T-cell (primary cell): ENCODE measurements at places on chromosomes 1 and 21.

DNA sequence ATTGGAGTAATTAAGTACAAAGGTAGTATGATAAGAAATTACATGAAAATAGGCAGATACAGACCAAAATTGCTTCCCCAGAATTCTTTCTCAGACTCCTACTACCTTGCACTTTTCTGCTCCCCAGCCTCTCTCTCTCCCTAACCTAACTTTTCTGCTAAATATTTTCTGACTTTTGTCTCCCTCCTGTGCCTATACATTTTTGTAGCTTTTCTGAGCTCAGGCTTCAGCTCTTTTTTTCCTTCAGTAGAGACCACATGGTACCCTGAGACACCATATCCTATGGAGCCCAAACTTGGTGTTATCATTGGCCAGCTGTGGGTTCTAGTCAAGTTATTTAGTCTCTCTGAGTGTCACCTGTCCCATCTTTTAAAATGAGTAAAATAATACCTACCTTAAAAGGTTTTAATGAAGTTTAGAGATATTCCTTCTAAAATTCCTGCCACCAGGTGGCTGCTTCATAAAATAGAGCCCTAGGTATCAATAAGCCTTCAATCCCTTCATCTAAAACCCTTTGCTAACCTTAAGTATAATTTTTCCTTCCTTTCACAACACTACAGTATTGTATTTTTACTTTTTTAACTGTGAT, 237.6 kb upstream of the DUSP10 start:
- H3K4me3 ChIP-seq = no peak overlapping the region
- H3K36me3 ChIP-seq = no peaks in the 10 kb centered on the region
- no peaks in the 10 kb centered on the region for H3K27me3 ChIP-seq
- H3K27ac ChIP-seq = no peak overlapping the region
- DNase-seq = no peak
- H3K4me1 ChIP-seq = no peaks in the 10 kb centered on the region

DNA sequence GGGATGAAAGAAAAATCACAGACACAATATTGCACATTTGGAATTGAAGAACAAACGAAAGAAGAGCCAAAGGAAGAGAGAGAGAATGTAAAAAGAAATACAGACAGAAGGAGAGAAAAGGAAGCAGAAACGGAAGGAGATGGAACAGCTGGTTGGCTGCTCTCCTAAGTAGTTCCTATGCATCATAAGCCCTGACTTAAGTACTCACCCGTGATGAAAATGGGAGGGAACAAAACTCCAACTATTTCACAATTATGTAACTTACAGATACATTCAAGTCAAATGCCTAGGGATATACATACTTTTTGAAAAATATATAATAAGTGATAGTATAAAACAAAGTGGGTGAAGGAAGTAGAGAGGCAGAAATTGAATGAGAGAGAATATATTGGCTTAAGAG, 88.5 kb downstream of the TTLL7 start:
- no peak overlapping the region for H3K4me3 ChIP-seq
- H3K4me1 ChIP-seq = no peaks in the 10 kb centered on the region
- no peak for DNase-seq
- no peaks in the 10 kb centered on the region for H3K27me3 ChIP-seq
- H3K36me3 ChIP-seq = no peaks in the 10 kb centered on the region

GRCh38 chr21:32173121-32173724, 105.6 kb downstream of the MIS18A start:
- no peak overlapping the region for H3K4me3 ChIP-seq
- H3K27me3 ChIP-seq = no peaks in the 10 kb centered on the region
- H3K27ac ChIP-seq = no peak overlapping the region
- DNase-seq = no peak

GRCh38 chr1:116329524-116330341, 43.3 kb upstream of the ATP1A1 start:
- H3K27ac ChIP-seq = no peak overlapping the region
- H3K27me3 ChIP-seq = no peaks in the 10 kb centered on the region
- no peak for DNase-seq
- peaks cover 43% of the 10 kb centered on the region for H3K4me1 ChIP-seq

- no peak for DNase-seq
- H3K4me1 ChIP-seq = no peaks in the 10 kb centered on the region
- H3K27me3 ChIP-seq = no peaks in the 10 kb centered on the region
- no peaks in the 10 kb centered on the region for H3K36me3 ChIP-seq
- H3K27ac ChIP-seq = no peak overlapping the region
These were observed 297.9 kb downstream of the PCP4 start for GRCh38 chr21:40164905-40165772.

GRCh38 chr1:29785137-29785527, 548.8 kb downstream of the PTPRU start:
- no peaks in the 10 kb centered on the region for H3K27me3 ChIP-seq
- no peak overlapping the region for H3K4me3 ChIP-seq
- no peaks in the 10 kb centered on the region for H3K4me1 ChIP-seq
- H3K27ac ChIP-seq = no peak overlapping the region
- no peaks in the 10 kb centered on the region for H3K36me3 ChIP-seq
- no peak for DNase-seq

GRCh38 chr1:60244906-60245305, 171.3 kb upstream of the C1orf87 start:
- no peak overlapping the region for H3K27ac ChIP-seq
- no peaks in the 10 kb centered on the region for H3K36me3 ChIP-seq
- H3K4me3 ChIP-seq = no peak overlapping the region
- H3K4me1 ChIP-seq = no peaks in the 10 kb centered on the region
- H3K27me3 ChIP-seq = no peaks in the 10 kb centered on the region

DNA sequence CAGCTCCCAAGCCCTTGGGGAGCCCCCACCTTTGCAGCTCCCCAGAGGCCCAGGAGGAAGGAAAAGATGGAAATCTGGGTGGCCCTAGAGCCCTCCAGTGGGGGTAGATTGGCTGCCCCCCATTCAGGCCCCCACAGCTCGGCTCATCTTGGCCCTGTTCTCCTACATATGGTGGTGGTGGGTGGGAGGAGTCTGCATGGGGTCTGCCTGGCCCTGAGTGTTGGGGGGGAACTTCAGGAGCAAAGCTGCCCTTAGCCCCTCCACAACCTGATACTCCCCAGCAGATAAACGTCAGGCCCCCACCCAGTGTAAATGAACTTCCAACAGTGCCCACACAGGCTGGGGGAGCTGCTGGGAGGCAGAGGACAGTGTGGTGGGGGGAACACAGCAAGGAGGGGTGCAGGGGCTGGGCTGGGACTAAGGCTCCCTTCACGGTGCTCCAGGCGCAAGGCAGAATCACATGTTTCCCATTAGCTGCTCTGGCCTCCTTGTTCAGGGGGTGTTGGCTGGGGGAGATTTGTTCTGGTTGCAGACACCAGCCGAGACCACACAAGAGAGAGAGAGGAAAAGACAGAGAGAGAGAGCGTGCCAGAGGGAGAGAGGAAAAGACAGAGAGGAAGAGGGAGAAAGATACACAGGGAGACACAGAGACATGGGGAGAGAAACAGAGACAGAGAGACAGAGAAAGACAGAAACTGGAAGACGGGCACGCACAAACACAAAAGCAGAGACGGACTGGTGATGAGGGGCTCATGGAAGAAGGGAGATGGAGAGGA, 42.6 kb downstream of the AHDC1 start:
- peaks cover 6% of the 10 kb centered on the region for H3K36me3 ChIP-seq
- H3K4me1 ChIP-seq = peaks cover 6% of the 10 kb centered on the region
- no peak for DNase-seq
- no peaks in the 10 kb centered on the region for H3K27me3 ChIP-seq
- no peak overlapping the region for H3K4me3 ChIP-seq

GRCh38 chr1:27045973-27046558, 33.4 kb upstream of the TENT5B start:
- DNase-seq = peak; percentile 21
- H3K4me1 ChIP-seq = peaks cover 8% of the 10 kb centered on the region
- no peak overlapping the region for H3K4me3 ChIP-seq
- H3K27me3 ChIP-seq = no peaks in the 10 kb centered on the region

DNA sequence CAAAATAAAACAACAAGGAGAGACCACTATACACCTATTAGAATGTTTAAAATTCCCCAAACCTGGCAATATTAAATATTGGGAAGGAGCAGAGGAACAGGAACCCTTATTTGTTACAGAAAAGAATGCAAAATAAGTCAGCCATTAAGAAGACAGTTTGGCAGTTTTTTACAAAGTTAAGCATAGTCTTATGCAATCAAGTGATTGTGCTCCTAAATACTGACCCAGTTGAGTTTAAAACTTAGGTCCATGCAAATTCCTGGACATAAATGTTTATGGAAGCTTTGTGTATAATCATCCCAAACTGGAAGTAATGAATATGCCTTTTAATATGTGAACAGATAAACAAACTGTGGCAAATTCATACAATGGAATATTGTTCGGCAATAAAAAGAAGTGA, 72.9 kb upstream of the RGS4 start:
- no peaks in the 10 kb centered on the region for H3K36me3 ChIP-seq
- DNase-seq = no peak
- no peaks in the 10 kb centered on the region for H3K4me1 ChIP-seq
- no peaks in the 10 kb centered on the region for H3K27me3 ChIP-seq

DNA sequence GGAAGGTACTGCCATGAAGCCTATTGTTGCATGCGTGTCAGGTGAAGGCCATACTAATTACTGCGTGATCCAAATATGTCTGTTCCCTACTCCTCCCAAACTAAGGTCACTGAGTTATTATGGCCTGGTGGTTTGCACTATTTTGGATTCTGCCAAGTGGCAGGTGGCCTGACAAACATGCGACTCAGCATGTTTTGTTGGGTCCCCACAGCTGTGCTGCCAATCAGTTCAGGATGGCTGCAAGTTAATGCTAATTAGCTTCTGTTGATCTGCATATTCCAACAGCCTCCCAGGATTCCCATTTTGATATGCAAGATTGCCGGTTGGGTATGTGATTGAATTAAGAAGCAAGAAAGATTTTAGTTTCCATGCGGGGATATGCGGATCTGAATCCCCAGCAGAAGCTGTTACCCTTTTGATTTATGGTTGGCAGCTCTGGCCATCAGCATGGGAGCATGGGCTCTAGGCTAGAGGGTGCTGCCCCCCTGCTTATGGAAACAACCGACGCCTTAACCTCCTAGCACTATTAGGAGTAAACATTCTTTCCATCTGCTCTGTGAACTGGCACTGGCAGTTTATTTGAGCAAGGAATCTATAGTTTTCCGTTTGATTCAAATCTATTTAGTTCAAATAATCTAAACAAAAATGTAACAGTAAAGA, 429.8 kb upstream of the C1orf87 start:
- no peak for DNase-seq
- no peaks in the 10 kb centered on the region for H3K36me3 ChIP-seq
- H3K27ac ChIP-seq = no peak overlapping the region
- no peaks in the 10 kb centered on the region for H3K27me3 ChIP-seq
- no peak overlapping the region for H3K4me3 ChIP-seq

DNA sequence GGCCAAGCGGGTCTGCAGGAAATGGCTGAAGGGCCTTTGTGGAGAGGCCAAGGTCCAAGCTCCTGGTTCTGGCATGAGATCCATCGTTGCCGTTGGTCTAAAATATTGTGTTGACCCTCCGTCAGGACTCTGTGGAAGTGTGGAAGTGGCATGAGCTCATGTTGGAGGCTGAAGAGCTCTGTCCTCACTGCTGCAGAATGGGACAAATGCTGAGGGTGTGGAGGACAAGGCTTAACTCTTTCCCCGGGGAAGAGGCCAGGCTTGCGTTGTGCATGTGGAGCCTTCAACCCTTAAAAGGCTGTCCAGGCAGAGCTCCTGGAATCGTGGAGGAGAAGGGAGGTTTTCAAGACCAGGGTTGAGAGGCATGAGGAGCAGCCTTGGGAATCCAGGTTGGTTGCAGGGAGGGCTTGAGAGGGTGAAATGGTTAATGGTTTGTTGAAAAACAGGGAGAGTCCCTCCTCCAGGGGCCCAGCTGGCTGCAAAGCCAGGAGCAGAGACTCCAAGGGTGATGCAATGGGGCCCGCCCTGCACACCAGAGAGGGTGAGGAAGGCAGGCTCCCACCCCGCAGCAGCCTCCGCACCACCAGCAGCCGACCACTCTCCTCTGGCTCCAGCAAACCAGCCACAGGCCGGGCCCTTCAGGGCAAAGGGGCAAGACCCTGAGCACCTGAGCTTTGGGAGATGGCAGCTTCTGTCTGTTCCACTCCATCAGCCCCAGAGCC, 6.7 kb upstream of the AHCYL1 start:
- no peak for DNase-seq
- no peak overlapping the region for H3K27ac ChIP-seq
- no peak overlapping the region for H3K4me3 ChIP-seq
- H3K4me1 ChIP-seq = no peaks in the 10 kb centered on the region
- no peaks in the 10 kb centered on the region for H3K27me3 ChIP-seq
- H3K36me3 ChIP-seq = no peaks in the 10 kb centered on the region

DNA sequence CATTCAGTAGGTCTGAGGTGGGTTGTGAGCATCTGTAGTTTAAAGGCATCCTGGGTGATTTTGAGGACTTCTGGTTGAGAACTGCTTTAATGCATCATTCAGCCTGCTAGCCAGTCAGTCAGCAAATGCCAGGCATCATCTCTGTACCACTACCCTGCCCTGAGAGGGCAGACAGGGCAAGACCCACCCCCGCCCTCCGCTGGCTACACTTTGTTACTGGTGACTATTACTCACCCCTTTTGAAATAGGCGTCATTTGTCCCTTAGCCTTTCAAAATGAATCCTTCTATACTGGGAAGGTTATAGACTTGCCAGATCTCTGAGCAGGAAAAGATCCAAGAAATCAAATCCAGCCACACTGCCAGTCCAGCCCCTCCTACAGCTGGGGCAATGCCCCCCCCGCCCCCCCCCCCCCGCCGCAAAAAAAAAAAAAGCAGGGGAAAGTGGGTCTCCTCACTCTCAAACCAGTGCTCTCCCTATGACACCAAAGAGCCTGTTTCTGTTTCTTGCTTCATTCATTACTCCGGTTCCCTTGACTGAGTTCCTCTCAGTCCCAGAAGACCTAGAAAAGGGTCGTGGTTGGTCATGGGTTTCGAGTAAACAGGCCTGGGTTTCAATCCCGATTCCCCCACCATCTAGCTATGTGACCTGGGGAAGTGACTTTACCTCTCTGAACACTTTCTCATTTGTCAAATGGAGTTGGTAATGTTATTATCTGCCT, 4.4 kb downstream of the SELENON start:
- DNase-seq = no peak
- H3K27me3 ChIP-seq = no peaks in the 10 kb centered on the region
- H3K4me3 ChIP-seq = no peak overlapping the region

- no peaks in the 10 kb centered on the region for H3K27me3 ChIP-seq
- no peak overlapping the region for H3K4me3 ChIP-seq
- no peaks in the 10 kb centered on the region for H3K4me1 ChIP-seq
- no peak for DNase-seq
- no peak overlapping the region for H3K27ac ChIP-seq
- peaks cover 17% of the 10 kb centered on the region for H3K36me3 ChIP-seq
These were observed 58.3 kb downstream of the SIM2 start for GRCh38 chr21:36757196-36757595.

DNA sequence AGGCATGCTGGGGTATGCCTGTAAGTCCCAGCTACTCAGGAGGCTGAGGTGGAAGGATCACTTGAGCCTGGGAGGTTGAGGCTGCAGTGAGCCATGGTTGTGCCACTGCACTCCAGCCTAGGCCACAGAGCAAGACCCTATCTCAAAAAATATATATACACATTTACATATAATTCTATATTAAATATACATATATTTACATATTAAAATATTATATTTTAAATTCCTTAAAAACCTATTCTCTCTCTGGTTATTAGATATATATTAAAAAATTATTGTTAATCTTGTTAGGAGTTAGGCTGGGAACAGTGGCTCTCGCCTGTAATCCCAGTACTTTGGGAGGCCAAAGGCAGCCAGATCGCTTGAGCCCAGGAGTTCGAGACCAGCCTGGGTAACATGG, 22.7 kb downstream of the GLMN start:
- no peaks in the 10 kb centered on the region for H3K4me1 ChIP-seq
- H3K4me3 ChIP-seq = no peak overlapping the region
- no peaks in the 10 kb centered on the region for H3K27me3 ChIP-seq
- H3K36me3 ChIP-seq = peaks cover 2% of the 10 kb centered on the region
